ENCODE measurements at places on chromosomes 12 and 14. TPM values are rescaled to one million over a fixed set of nuclear protein-coding genes. Genes with fewer than 3 reads are reported as not detected.

The KLHDC2 gene
- total RNA-seq: 30.6 TPM

The PDZRN4 gene
- not detected for total RNA-seq

The MAPKAPK5 gene
- 48.0 TPM for total RNA-seq

The RGS6 gene
- total RNA-seq: 0.39 TPM

The TEX22 gene
- 3.8 TPM for total RNA-seq

The TTC5 gene
- total RNA-seq: 24.5 TPM

The ADCK1 gene
- total RNA-seq: 4.5 TPM

The COL2A1 gene
- total RNA-seq: 0.32 TPM

The KRT6C gene
- not detected for total RNA-seq

The ETV6 gene
- 30.1 TPM for total RNA-seq

The PRH2 gene
- total RNA-seq: not detected

The POTEM gene
- total RNA-seq: not detected

The OR6C65 gene
- not detected for total RNA-seq

The LALBA gene
- total RNA-seq: not detected

The CAPZA3 gene
- total RNA-seq: not detected

The COCH gene
- 0.80 TPM for total RNA-seq

The WIF1 gene
- not detected for total RNA-seq

The KRT71 gene
- not detected for total RNA-seq

The TNFAIP2 gene
- not detected for total RNA-seq

The ACOT6 gene
- total RNA-seq: not detected
